MCF 10A (cell line): ENCODE measurements at places on chromosomes 4 and X.

DNA sequence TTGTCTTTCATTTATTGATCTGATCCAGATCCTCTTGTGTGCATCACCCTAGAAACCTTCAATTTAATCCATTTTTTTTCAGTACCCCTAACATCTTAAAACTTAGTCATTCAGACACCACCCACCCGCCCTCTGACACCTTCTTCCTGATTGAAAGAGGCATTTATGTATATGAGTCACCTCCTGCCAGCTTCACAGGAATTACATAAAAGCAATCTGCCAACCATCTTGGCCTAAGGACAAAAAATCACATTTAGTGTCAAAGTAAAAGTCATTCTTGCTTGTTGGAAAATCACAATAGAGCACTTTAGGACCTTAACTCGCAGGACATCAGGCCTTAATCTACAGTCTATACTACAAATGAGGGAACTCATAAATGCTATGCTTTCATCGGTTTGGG, 52.1 kb downstream of the NDST3 start:
- peak; percentile 80 for DNase-seq
- no peak overlapping the region for H3K4me3 ChIP-seq
- H3K27ac ChIP-seq: no peak overlapping the region
- peaks cover 9% of the 10 kb centered on the region for H3K4me1 ChIP-seq

GRCh38 chr4:171583790-171584189, 229.4 kb upstream of the GALNTL6 start:
- DNase-seq: no peak
- no peak overlapping the region for H3K4me3 ChIP-seq
- no peaks in the 10 kb centered on the region for H3K4me1 ChIP-seq
- peaks cover 25% of the 10 kb centered on the region for H3K27me3 ChIP-seq
- no peaks in the 10 kb centered on the region for H3K36me3 ChIP-seq

DNA sequence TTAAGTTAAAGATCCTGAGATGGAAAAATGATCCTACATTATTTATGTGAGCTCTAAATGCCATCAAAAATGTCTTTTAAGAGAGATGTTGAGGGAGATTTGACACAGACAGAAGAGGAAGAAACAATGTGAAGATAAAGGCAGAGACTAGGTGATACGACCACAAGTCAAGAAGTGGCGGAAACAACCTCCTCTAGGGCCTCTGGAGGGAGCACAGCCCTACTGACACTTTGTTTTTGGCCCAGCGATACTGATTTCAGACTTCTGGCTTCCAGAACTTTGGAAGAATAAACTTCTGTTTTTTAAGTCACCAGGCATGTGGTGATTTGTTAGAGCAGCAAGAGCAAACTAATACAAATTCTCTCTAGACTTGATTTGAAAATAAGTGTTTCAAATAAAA, 1216.1 kb downstream of the FSTL5 start:
- no peaks in the 10 kb centered on the region for H3K27me3 ChIP-seq
- DNase-seq: no peak

GRCh38 chr4:42311591-42311990, 85.7 kb upstream of the SHISA3 start:
- no peak for DNase-seq
- H3K4me3 ChIP-seq: no peak overlapping the region
- peaks cover 11% of the 10 kb centered on the region for H3K4me1 ChIP-seq
- no peaks in the 10 kb centered on the region for H3K27me3 ChIP-seq

GRCh38 chrX:4547213-4547836, 833.9 kb upstream of the PRKX start:
- no peaks in the 10 kb centered on the region for H3K27me3 ChIP-seq
- H3K4me1 ChIP-seq: no peaks in the 10 kb centered on the region
- H3K27ac ChIP-seq: no peak overlapping the region
- no peak overlapping the region for H3K4me3 ChIP-seq

DNA sequence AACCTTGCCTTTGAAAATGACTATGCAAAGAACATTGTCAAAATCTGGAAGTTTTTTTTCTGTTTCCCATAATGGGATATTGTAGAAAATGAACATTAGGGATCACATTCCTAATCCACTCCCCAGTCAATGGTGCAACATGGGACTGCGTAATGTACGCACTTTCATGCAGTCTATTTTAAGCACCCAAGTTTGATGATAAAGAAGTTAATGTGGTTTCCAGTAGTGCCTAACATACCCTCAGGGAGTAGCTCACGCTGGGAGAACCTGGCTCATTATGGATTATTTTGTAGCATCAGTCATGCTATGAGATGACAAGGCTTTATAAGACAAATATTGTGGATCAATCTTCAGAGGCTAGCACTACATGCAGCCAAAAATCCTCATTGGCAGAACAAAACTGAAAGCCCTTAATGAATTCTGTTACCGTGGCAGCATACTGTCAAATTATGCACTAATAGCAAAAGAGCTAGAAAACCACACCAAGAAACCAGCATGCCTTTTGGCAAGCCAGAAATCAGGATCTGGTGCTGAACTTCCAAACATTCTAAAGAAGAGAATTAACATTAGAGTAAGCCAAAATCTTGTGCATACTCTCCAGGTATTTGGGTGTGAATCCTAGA, 1392.8 kb upstream of the TENM3 start:
- DNase-seq: peak; percentile 13
- H3K36me3 ChIP-seq: no peaks in the 10 kb centered on the region
- H3K27me3 ChIP-seq: no peaks in the 10 kb centered on the region
- no peak overlapping the region for H3K27ac ChIP-seq
- no peaks in the 10 kb centered on the region for H3K4me1 ChIP-seq

- H3K36me3 ChIP-seq: peaks cover 7% of the 10 kb centered on the region
- H3K27ac ChIP-seq: peak overlapping the region; percentile 52
- no peak overlapping the region for H3K4me3 ChIP-seq
- no peaks in the 10 kb centered on the region for H3K27me3 ChIP-seq
- no peak for DNase-seq
Observed at GRCh38 chr4:156779042-156779441, 192.6 kb downstream of the PDGFC start.

DNA sequence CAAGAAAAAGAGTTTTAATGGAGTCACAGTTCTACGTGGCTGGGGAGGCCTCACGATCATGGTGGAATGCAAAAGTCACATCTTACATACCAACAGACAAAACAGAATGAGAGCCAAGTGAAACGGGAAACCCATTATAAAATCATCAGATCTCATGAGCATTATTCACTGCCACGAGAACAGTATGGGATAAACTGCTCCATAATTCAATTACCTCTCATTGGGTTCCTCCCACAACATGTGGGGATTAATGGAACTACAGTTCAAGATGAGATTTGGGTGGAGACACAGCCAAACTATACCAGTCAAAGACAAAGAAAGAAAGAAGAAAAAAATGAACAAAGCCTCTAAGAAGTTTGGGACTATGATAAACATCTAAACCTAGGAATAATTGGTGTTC, 158.9 kb downstream of the GC start:
- no peak for DNase-seq
- no peaks in the 10 kb centered on the region for H3K27me3 ChIP-seq
- H3K4me3 ChIP-seq: no peak overlapping the region
- no peaks in the 10 kb centered on the region for H3K4me1 ChIP-seq

DNA sequence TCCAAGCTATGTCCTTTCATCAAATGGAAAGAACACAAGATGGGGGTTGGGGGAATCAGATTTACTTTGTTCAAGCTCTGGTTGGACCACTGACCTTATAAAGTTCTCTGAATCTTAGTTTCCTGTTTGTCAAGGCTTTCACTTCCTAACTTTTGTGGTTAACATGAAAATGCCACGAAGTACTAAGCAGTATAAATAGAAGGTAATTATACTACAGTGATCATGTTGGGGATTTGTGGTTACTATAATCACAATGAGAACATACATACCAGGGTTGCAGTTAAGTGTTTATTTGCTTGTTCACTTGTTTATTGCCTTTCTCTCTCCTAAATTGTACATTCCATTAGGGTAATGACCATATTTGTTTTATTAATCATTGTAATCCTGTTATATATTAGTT, 53.2 kb downstream of the SPRY1 start:
- H3K27ac ChIP-seq: no peak overlapping the region
- H3K4me1 ChIP-seq: peaks cover 9% of the 10 kb centered on the region
- no peaks in the 10 kb centered on the region for H3K27me3 ChIP-seq
- DNase-seq: no peak
- H3K36me3 ChIP-seq: no peaks in the 10 kb centered on the region

GRCh38 chr4:149199594-149199993, 616.0 kb downstream of the IQCM start:
- no peak overlapping the region for H3K4me3 ChIP-seq
- no peak overlapping the region for H3K27ac ChIP-seq
- H3K27me3 ChIP-seq: no peaks in the 10 kb centered on the region
- DNase-seq: no peak
- no peaks in the 10 kb centered on the region for H3K36me3 ChIP-seq

DNA sequence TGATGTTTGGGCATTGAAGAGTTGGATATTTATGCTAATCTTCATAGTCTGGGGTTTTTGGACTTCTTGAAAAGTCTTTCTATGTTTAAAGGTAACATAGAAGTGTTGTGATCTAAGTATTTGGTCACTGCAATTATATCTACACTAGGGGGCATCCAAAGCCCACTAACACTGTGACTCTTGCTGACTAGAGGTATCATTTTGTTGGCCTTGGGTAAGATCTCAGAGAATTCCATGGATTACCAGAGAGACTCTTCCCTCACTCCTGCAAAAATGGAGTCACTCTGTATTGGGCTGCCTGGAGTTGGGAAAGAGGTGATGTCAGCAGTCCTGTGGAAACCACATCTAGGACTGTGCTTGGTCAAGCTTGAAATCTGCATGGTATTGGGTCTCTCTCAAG, 1077.6 kb downstream of the FAM133A start:
- no peaks in the 10 kb centered on the region for H3K4me1 ChIP-seq
- H3K27me3 ChIP-seq: peaks cover 32% of the 10 kb centered on the region
- H3K27ac ChIP-seq: no peak overlapping the region
- no peaks in the 10 kb centered on the region for H3K36me3 ChIP-seq
- no peak overlapping the region for H3K4me3 ChIP-seq
- DNase-seq: peak; percentile 11

GRCh38 chr4:26094076-26094475, 180.1 kb downstream of the SMIM20 start:
- H3K4me3 ChIP-seq: no peak overlapping the region
- H3K27me3 ChIP-seq: no peaks in the 10 kb centered on the region
- no peak overlapping the region for H3K27ac ChIP-seq
- peaks cover 9% of the 10 kb centered on the region for H3K4me1 ChIP-seq
- no peaks in the 10 kb centered on the region for H3K36me3 ChIP-seq

DNA sequence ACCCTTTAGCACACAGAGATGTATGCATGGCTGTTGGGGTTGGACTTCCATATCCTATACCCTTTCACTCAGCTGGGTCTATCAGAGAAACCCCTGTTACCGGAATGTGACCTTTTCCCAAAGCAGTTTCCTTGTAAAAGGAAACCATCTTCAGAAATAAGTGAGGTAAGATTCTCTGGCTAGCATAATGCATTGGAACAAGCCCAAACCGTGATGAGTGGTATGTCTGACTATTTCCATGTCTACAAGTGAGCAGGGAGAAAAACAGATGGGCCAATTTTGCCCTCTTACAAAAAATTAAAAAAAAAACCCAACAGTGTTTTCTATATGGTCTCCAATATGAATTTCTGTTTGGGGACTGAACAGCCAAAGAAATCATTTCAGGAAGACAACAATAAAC, 283.9 kb downstream of the SMARCA1 start:
- H3K27me3 ChIP-seq: no peaks in the 10 kb centered on the region
- no peak overlapping the region for H3K27ac ChIP-seq
- H3K4me3 ChIP-seq: no peak overlapping the region
